ENCODE measurements at places on chromosomes 1 and 21.
A peak's percentile ranks its signal among the peaks of the same experiment; 100 is the strongest.

GRCh38 chr1:245094954-245095353, 59.8 kb upstream of the KIF26B start:
- no peak for DNase-seq

DNA sequence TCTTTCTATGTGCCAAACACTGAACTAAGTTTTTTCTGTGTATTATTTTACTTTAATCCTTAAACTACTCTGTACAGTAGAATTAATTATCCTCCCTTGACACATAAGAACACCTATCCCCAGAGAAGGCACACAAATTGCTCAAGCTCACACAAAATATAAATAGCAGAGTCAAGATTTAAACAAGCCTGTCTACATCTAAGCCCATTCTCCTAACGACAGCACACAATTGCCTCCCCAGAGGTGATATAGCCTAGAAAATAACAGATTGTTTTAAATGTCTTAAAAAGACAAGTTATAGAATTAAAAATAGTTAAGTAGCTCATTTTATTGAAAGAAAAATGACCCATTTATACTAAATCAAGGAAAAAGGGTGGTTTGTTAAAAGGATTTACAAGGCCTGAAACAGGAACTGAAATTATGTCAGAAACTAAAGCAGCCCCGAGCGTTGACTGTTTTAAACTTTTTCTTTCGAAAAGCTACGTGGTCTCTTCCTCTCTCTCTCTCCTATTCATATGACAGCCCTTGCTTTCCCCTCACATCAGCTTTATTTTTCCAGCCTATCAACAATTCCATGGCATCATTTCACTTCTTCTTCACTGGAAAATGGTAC, 30.5 kb downstream of the TNFSF18 start:
- DNase-seq: no peak

DNA sequence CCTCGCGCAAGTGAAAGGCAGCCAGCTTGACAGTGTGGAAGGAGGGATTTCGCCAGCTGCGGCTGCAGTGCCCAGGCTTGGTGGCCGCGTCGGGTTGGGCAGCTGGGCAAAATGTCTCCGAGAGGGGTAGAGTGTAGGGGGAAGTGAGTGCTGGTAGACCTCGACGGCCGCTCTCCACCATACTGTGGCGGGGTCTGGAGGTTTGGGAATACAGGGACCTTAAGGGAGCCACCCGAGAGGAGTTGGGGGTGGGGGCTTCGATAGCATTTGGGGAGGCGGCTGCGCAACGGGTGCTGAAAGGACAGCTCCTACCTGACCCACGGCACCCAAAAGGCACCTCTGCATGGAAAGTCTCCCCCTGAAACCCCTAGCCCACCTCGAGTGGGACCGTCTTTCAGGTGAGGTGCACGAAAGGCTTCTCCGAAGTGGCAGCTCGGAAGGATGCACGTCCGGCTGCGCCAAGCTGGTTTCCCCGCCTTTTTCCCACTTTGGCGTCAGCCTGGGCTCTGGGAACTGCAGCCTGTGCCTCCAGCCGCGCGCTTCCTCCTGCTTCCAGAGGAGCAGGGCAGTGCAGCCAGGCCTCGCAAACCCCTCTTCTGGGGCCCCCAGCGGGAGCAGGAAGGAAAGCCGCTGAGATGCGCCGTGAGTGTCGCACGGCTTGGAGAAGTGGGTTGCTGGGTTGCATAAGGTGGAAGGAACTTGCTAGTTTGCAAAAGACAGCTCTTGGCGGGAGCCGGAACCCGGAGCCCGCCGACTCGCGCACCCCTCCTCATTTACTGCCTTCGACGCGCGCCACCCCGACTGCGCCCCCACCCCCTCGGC, 531 bp upstream of the HMGN2 start:
- DNase-seq: peak; percentile 72

DNA sequence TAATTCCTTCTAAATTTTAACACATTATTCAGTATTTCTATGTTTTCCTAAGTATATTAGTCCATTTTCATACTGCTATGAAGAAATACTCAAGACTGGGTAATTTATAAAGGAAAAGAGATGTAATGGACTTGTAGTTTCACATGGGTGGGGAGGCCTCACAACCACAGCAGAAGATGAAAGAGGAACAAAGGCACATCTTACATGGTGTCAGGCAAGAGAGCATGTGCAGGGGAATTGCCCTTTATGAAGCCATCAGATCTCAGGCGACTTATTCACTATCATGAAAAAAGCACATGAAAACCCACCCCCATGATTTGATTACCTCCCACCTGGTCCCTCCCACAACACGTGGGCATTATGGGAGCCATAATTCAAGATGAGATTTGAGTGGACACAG, 15.6 kb downstream of the GBP5 start:
- no peak for DNase-seq

- no peak for DNase-seq
Measured at GRCh38 chr1:163273766-163274441, 47.9 kb upstream of the NUF2 start.

GRCh38 chr21:35677298-35677841, 383.0 kb downstream of the SETD4 start:
- no peak for DNase-seq

GRCh38 chr1:167737169-167737568, 15.4 kb downstream of the MPZL1 start:
- no peak for DNase-seq

GRCh38 chr1:153733970-153734369, 6.1 kb downstream of the INTS3 start:
- DNase-seq: no peak

GRCh38 chr1:25163986-25164385, 68.3 kb downstream of the SYF2 start:
- no peak for DNase-seq

GRCh38 chr1:64482720-64483119, 12.8 kb downstream of the CACHD1 start:
- no peak for DNase-seq

DNA sequence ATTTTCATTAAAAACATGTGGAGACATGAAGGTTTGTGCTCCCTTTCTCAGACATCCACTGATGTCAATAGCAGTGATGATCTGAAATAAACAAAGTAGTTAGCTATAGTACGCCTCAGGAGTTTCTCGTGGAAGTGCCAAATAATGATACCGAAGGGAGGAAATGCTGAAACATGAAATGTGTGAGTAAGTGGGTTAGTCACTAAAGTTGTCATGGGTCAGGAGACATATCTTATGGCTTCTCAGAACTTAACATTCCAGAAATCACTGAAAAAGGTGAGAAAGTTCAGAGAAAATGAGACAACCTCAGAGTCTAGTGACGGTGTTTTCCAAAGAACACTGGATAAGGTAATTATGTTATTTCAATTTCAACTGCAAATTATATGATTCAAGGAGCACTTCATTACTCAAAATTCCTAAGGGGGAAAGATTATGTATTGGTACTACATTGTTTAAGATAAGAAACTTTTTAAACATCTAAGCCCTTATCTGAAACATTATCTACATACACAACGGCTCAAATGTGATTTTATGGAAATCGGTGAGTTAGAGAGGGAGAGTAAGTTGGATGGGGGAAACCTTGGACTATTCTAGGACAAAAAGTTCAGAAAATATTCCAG, 20.6 kb downstream of the NIBAN1 start:
- no peak for DNase-seq

GRCh38 chr21:30102871-30103270, 63.7 kb downstream of the CLDN17 start:
- DNase-seq: no peak

DNA sequence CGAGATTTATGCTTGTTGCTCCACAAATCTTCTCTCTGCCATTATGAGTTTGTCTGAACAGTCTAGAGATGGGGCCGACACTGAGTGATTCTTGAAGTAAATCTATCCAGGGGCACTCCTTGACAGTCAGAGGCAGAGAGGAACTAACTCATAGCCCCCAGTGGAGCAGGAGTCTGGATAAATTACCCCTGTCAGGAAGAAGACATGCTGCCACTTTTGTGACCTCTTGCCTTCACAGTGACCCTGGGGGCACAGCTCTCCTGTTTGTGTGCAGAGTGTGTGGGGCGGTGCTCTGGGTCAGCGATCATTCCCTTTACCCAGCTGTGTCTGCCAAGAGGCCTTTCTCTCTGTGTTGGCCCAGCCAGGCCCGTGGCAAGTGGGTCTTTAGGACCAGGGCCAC, 29.5 kb downstream of the PEX14 start:
- no peak for DNase-seq

GRCh38 chr1:4140241-4140640, 240.2 kb upstream of the C1orf174 start:
- DNase-seq: no peak

- DNase-seq: no peak
Measured at GRCh38 chr1:177077734-177078499, 86.6 kb downstream of the ASTN1 start.

DNA sequence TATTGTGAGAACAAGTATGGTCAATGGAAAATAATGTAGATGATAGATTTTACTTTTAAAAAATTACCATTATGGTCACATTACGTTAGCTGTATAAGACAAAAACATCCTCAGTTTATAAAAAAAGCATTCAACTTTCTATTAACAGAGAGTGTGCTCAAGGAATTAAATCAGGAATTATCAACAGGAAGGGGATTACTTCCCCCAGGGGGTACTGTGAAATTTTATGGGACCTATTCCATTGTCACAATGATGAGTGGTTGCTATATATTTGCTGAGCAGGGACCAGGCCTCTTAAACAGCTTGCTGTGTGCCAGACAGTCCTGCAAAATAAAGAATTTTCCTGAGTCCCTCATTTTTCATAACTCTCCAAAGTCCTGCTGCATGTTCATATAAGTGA, 21.2 kb downstream of the JAM2 start:
- DNase-seq: no peak

GRCh38 chr1:62110198-62110817, 84.3 kb upstream of the L1TD1 start:
- DNase-seq: no peak

DNA sequence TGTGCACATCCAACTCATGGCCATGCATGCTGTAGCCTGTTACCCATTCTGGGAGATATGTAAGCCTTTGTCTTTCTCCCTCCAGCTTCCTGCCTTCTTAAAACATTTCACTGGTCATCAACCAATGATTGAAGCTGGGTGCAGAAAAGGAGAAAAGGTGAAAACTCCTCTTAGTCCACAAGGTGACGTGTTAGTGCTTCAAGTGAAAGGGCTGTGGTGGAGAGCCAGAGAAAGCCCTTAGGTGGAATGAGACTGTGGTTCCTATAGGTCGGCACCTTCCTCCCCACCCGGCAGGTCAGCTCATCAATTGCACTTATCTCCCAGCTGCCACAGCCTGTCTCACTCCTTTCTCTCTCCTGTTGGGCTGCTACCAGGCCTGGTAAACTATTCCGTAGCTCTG, 30.4 kb downstream of the ERG start:
- DNase-seq: no peak

GRCh38 chr1:151799179-151800022, 5.8 kb downstream of the LINGO4 start:
- DNase-seq: no peak

DNA sequence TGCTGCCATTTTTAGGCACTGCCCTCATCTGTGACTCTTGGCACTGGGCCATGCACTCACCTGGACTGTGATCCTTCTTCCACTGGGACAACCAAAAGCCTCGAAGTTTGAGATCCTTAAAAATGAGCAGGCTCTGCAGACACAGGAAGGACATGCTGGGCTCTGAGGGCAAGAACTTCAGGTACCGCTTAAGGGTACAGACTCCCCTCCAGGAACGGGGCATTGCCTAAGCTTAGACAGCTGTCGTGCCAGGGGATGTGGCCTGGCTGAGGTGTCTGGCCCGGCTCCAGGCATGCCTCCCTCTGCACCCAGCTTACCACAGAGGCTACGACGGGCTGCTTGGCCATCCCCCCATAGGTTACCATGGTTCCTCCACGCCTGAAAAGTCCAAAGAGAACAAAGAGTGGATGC, 14.2 kb upstream of the SRSF4 start:
- no peak for DNase-seq

GRCh38 chr1:232568906-232569553, 60.9 kb downstream of the SIPA1L2 start:
- DNase-seq: no peak

DNA sequence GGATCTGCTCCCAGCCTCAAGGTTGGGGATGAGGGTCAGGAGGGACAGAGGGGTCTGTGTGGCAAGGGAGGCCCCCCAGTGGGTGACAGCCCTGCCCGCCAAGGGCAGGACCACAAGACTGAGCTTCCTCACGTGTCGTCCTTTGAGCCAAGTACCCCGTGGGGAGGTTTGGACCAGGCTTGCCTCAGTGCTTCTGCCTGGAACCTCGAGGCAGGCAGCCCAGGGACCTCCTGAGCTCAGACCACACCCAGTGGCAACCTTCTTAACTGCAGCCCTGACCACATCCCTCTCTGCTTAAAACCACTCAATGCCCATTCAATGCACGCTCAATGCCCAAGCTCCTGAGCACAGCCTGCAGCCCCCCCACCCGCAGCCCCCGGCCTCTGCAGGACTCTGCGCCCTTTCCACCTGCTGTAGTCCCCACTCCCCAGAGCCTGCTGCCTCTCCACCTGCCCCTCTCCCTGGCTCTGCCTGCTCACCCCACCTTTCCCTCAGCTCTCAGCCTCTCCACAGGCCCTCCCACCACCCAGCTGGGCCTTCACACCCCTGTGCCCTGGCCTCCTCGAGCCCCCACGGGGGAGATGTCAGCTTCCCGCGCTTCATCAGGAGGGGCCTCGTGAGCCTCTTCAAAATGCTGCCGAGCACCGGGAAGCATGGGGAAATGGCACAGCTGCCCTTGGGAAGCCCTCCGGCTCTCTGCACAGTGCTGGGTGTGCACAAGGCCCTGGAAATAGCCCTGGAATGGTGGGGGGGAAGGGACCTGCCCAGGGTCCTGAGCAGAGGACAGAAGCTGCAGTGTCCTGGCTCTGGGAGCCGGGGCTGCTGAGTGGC, 129.3 kb upstream of the VAMP3 start:
- DNase-seq: no peak

GRCh38 chr1:189323091-189323490, 1154.6 kb downstream of the BRINP3 start:
- no peak for DNase-seq

- DNase-seq: no peak
Measured at GRCh38 chr1:101276818-101277217, 40.0 kb downstream of the S1PR1 start.

Measured in pancreas (tissue), 10 donors.